Kidney (tissue), 22 donors: ENCODE measurements at places on chromosomes 2 and 18. TPM values are rescaled to one million over a fixed set of nuclear protein-coding genes. Genes with fewer than 3 reads are reported as not detected.

The CDK5R2 gene
- total RNA-seq: not detected

The CCDC68 gene
- total RNA-seq: 6.1 TPM

The ECEL1 gene
- 6.7 TPM for total RNA-seq

The TUBA4B gene
- 0.98 TPM for total RNA-seq

The DSG1 gene
- total RNA-seq: not detected

The RFTN2 gene
- 4.0 TPM for total RNA-seq

The SPDYA gene
- total RNA-seq: 1.6 TPM
